Stimulated activated CD8-positive, alpha-beta memory T cell treated with anti-CD3 and anti-CD28 coated beads, Interleukin-15, amount 100 ng/mL, for 1 hour (primary cell): ENCODE measurements at places on chromosomes 6 and 20.

DNA sequence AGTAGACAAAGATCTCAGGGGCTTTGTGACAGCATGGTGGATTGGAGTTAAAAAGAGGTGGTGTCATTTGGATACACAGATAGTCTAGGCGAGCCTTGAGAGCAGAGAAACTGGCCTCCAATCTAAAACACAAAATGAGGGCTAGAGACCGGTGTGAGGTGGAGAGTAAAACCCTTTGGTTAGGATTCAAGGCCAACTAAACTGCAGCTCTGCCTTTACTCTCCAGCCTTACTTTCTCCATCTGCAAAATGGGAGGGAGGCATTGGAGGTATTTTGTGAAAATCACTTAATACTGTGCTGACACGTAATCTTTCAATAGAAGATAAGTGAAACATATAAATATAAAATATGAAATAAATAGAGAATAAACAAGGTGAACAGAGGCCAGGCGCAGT is 89.1 kb upstream of the QKI start:
- DNase-seq = no peak

- DNase-seq = no peak
Observed at GRCh38 chr20:1674361-1674760, 16.8 kb upstream of the SIRPG start.

- DNase-seq = no peak
Observed at GRCh38 chr20:64083378-64083803, 807 bp downstream of the LKAAEAR1 start.

- DNase-seq = no peak
Observed at GRCh38 chr20:44850272-44850671, 35.2 kb upstream of the YWHAB start.

DNA sequence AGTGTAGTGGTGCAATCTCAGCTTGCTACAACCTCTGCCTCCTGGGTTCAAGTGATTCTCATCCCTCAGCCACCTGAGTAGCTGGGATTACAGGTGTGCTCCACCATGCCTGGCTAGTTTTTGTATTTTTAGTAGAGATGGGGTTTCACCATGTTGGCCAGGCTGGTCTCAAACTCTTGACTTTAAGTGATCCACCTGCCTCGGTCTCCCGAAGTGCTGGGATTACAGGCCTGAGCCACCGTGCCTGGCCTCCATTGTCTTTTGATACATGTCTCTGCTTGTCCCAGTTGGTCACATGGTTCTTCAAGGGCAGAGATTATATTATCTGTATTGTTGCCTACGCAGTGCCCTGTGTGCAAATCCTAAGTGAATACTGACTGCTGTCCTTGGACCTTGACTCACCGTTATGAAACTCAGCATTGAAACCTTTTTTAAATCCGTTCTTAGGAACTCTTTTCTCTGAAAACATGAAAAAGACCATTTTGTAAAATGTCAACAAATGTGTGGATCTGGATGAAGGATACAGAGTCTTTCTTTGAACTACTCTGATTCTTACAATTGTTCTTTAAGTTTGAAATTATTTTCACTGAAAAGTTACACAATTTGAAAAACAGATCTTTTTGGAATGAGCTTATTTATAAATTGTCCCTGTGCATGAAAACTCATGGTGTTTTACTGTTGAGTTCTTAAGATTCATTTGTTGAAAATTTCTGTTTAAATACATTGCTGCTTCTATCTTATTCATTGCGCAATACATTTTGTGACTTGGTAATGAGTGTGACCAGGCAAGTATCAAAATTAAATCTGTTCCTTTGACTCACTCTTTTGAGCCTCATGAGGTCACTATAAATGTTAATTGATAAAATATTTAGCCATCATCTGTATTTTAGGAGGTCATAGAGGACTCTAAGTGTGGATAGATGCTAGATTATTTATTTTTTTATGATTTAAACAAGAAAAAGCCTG is 293.5 kb downstream of the UTRN start:
- no peak for DNase-seq

DNA sequence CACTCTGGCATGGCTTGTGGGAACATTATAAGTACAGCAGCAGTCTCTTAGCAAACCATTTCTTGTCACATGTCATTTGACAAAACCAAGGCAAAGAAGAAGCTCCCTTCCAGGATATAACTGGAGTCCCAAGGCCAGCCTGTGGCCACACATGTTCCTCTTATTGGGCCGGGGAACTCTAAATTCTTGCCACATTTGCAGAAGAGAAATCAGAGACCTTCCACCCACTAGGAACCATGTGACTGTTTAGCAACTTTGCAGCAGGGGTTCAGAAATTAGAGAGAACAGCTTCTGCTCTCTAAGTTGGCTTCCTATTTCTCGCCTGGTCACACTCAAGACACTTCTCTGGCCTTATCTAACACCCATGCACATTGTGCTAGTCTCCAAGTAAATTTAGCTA is 20.4 kb upstream of the MEP1A start:
- DNase-seq = no peak
